ENCODE measurements at places on chromosomes 11 and 22.

DNA sequence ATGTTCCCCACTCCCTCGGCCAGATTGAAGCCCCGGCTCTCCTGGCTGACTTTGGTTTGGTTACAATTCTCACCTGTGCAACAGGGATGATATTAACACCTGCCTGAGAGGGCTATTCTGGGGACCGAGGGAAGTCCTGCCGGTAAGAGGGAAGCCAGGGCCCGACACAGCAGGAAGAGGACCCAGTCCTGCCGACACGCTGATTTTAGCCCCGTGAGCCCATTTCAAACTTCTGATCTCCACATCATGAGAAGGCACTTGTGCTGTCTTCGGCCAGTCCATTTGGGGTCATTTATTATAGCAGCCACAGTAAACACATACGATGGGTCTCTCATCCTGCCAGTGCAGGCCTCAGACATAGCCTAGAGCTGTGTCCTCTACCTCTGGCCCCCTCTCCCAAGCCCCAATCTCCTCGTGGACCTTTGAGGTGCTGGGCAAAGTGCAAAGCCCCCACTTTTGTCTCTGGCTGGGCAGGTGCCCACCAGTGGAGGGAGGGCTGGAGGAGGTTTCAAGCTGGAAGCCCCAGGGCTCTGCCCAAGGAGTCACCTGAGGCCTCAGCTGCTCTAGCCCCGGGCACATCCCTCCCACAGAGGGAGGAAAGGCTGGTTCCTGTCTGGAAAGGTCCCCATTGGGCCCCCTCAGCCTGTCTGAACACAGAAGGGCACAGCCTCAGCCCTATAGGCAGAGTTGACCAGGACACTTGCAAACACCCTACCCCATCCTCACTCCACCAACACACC, 59.1 kb upstream of the FGF3 start:
- no peak for DNase-seq

- no peak for DNase-seq
Measured at GRCh38 chr11:114354076-114354475, 46.2 kb downstream of the C11orf71 start.

- DNase-seq = no peak
Measured at GRCh38 chr11:109209572-109209971, 212.4 kb upstream of the C11orf87 start.

- no peak for DNase-seq
Measured at GRCh38 chr22:50630376-50630775, 2.4 kb upstream of the ARSA start.

GRCh38 chr22:27853424-27853823, 51.9 kb upstream of the MN1 start:
- DNase-seq = peak; percentile 11

DNA sequence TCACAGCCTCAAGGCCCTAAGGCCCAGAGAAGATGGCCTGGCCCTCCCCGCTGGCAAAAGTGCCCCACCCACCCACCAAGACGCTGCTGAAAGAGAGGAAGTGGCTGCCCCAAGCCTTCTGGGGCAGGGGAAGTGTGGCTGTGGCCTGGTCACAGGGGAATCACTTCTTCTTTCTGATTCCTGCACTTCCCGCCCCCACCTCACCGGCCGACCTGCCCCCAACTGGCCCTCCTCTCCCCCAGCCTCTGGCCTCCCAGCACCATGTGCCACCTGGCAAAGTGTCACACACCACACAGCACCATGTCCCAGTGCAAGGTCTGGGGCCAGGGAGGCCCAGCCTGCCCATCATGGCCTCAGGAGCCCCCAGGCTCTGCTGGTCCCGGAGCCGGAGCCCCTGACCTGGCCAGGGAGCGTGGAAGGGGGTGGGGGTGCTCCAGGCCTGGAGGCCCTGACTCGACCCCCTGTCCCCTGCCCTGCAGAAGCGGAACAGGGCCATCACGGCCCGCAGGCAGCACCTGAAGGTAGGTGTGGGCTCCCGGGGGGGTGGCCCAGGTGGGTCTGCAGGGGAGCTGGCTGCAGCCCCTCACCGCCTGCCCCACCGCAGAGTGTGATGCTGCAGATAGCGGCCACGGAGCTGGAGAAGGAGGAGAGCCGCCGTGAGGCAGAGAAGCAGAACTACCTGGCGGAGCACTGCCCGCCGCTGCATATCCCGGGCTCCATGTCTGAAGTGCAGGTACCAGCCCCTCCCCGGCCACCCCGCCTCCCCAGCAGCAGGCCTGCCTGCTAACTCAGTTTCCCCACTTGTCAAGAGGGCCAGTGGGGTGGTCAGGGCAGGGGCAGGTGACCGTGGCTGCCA, 1.4 kb downstream of the TNNI2 start:
- DNase-seq = peak; percentile 76

- DNase-seq = no peak
Measured at GRCh38 chr22:25844601-25845000, 102.6 kb downstream of the MYO18B start.

GRCh38 chr11:72719144-72719543, 33.1 kb downstream of the ARAP1 start:
- DNase-seq = no peak

- DNase-seq = no peak
Measured at GRCh38 chr11:99464985-99465384, 444.2 kb downstream of the CNTN5 start.

DNA sequence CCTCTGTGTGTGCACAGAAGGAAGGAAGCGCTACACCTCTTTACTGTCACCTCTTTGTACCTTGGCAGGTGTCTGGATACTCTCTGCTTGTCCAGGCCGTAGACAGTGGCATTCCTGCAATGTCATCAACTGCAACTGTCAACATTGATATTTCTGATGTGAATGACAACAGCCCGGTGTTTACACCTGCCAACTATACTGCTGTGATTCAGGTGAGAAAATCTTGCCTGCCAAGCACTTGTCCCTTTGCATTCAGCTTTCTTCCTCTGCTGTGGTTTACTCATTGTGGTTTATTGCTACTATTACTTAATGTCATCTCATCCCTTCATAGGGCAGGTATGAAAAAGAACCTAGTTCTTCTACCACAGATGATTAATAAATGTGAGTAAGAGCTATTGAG, 131.9 kb upstream of the MTNR1B start:
- no peak for DNase-seq

DNA sequence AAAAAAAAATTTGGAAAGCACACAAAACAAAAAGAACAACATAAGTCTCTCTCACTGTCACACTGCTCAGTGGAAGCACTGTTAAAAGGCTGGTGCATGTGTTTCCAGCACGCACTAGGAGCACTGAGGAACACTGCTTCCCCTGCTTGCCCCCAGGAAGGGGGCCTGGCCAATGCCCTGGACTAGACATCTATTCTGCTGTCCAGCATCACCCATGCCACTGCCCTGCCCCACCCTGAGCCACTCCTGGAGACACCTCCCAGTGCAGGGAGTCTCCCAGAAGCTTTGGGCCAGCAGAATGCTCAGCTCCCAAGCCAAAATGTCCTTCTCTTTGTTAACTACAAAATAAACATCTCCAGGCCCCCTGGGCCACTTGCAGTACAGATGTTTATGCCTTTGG, 49.7 kb upstream of the EMID1 start:
- no peak for DNase-seq

GRCh38 chr22:22368516-22368915, 123.9 kb downstream of the VPREB1 start:
- DNase-seq = no peak

GRCh38 chr11:112852143-112852866, 108.9 kb upstream of the NCAM1 start:
- no peak for DNase-seq

GRCh38 chr11:19730373-19730772, 17.7 kb downstream of the NAV2 start:
- DNase-seq = no peak

- DNase-seq = no peak
Measured at GRCh38 chr11:83709434-83709833, 423.3 kb upstream of the CCDC90B start.

DNA sequence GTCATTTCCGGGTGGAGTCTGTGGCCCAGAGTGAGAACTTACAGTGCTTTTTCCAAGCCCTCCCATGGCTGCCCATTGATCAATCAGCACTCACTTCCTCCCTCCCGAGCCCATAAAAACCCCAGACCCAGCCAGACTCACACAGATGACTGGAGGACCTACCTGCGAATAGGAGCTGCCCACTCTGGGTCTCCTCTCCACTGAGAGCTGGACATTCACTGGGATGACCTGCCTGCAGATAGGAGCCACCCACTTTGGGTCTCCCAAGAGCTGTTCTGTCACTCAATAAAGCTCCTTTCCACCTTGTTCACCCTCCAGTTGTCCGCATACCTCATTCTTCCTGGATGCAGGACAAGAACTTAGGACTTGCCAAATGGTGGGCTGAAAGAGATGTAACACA, 56.0 kb upstream of the B3GNT6 start:
- no peak for DNase-seq

GRCh38 chr11:76385903-76386302, 4.8 kb downstream of the GVQW3 start:
- no peak for DNase-seq

DNA sequence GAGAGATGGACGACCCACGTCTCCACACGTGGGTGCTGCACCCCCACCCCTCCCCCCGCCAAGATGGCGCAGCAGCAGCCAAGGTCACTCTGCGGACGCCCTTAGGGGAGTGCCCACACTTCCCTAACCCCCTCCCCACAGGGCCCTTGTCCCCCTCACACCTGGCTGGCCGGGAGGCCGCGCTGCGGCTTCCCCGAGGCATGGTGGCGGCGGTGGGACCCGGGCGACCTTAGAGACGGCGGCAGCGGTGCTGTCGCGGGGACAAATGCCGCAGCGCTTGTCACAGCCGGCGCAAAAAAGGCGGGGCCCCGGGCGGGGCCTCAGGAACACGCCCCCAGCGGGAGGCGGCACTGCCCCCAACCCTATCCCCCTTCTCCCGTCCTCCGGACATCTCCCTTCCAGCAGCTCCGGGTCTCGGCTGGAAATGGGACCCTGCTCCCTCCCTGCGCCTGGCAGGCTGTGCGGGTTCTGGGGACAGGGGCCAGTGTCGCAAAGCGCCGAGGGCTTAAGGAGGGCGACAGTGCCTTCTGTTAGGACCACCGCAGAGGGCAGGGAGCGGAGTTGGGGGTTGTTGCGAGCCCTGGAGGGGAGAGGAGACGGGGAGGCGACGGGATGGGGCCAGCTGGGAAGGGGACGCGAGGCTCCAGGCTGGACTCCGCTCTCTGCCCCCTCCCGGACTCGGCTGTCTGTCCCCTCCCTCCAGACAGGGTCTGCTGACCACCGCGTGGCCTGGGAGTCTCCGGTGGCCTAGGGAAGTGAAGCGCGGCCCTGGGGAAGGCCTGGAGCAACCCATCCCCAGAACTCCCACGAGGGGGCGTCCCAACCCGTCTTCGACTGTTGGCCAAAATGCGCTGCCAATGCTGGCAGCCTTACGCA, at the start of gene CHCHD10:
Gene CHCHD10 (minus strand): TSS at position 300 of the 876 bp plus-strand sequence. CDS start 98 bp downstream, at position 202.
- DNase-seq = peak; percentile 77

DNA sequence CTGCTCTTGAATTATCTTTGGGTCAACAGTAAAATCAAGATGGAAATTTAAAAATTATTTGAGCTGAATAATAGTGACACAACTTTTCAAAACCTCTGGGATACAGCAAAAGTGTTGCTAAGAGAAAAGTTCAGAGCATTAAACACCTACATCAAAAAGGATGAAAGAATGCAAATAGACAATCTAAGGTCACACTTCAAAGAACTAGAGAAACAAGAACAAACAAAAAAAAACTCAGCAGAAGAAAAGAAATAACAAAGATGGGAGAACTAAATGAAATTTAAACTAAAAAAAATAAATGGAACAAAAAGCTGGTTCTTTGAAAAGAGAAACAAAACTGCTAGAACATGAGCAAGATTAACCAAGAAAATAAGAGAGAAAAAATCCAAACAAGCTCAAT, 15.0 kb upstream of the TMEM45B start:
- no peak for DNase-seq

- no peak for DNase-seq
Measured at GRCh38 chr22:42758931-42759629, 38.4 kb upstream of the A4GALT start.

- DNase-seq = no peak
Measured at GRCh38 chr11:11072067-11072466, 214.2 kb upstream of the ZBED5 start.

DNA sequence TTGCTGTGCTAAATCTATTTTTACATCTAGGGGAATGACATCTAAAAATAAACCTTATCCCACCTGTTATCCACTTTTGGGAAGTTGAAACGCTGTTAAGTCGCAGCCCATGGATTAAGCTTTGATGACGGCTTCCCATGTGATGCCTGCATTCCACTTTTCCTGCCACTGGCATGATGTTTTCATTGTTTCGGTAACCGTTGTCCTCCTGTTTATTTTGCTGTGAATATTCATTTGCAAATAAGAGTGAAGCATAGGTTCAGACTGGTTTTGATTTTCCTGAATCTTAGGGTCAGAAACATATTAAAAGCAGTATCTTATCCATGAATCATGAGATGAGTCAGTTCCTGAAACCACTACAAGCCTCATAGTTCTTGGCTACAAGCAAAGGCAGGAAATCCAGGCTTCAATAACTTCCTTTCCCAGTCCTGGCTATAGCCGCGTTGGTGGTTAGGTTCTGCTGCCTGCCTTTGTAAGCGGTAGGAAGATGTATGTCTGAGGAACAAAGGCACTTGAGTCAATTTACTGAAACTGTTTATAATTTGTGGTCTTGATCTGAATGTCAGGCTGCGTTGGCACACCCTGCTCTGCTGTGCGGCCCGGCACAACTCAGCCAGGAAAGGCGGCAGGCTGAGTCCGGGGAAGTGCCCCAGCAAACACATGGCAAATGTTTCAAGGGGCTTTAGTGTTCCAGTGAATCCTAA, 19.4 kb downstream of the TEAD1 start:
- DNase-seq = no peak

- DNase-seq = no peak
Measured at GRCh38 chr11:64458997-64459396, 100.0 kb downstream of the RPS6KA4 start.

DNA sequence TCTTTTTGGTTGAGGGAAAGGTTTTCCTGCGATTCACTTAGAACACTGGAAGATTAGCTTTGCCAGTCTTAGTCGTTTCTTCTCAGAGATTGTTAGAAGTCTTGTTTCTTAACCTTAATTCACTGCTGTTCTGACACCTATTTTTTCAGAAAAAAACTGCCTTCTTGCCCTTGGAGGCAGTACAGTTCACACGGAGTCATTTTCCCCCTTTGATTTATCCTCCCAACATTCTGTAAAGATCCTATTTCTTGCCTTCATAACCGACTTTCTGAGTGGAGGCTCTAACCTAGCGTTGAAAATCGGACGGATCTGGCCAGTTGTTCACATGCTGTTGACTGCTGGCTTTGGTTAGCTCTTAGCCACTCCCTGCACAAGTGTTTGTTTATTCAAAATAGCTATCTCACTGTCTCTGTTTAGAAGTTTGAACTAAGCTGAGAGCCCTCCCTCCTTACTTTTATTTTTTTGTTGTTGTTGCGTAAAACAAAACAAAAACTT, 737 bp downstream of the BCL2L13 start:
- DNase-seq = peak; percentile 37

- DNase-seq = no peak
Measured at GRCh38 chr11:62456630-62457029, 37.8 kb downstream of the SCGB1A1 start.

Measured in CD4-positive, alpha-beta T cell treated with Interferon alpha-2 for 1 hour (primary cell).